ENCODE measurements at places on chromosomes 16 and 17.

GRCh38 chr16:13926891-13927290 is 6.9 kb downstream of the ERCC4 start:
- DNase-seq, result no peak

DNA sequence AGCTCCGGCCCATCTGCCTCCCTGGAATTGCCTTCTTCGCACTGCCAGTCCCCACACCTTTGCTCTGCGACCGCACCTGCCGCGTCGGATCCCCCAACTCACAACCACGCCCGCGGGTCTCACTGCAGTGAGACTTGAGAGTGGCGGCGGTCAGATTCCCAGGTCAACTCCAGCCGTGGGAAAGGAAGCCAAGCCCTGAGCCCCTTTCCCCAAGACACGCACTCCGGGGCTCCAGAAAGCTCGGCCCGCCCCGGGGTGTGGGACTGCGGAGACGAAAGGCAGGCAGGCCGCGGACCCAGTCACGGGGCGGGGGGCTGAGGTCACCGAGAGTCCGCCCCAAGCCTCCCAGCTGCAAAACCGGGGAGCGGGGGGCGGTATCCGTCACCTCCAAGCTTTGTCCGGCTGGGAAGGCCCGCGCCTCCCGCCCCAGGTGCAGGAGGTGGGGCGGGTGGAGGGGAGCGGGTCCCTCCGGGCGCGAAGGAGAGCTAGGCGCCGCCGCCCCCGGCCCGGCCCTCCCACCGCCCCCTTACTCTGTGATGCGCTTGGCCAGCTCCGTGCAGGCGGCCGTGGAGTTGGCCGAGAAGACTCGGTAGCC is 615 bp downstream of the PRPSAP1 start:
- DNase-seq, result peak; percentile 56

- peak; percentile 73 for DNase-seq
Observed at GRCh38 chr16:12097523-12098428, 121.2 kb downstream of the SNX29 start.

DNA sequence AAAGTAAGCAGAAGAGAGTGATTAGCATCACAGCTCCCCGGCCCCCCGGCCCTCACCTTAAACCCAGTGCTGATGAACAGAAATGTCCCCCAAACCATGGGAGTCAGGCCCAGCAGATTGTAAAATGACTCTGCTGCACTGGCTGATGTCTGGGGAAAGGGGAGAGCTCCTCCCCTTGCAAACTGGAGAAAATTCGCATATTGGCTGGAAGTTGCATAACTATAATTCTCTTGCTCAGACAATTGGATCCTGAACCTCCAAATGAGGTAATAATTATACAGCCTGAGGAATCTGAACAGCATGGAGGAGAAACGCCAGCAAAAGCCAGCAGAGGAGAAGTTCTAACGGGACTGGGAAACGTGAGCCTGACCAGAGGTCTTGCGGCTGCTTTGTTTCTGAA is 109.7 kb downstream of the C16orf95 start:
- DNase-seq, result peak; percentile 47

- no peak for DNase-seq
Observed at GRCh38 chr17:33385713-33386112, 92.6 kb upstream of the ASIC2 start.

GRCh38 chr17:77245162-77245926 is 104.6 kb downstream of the SEC14L1 start:
- no peak for DNase-seq

DNA sequence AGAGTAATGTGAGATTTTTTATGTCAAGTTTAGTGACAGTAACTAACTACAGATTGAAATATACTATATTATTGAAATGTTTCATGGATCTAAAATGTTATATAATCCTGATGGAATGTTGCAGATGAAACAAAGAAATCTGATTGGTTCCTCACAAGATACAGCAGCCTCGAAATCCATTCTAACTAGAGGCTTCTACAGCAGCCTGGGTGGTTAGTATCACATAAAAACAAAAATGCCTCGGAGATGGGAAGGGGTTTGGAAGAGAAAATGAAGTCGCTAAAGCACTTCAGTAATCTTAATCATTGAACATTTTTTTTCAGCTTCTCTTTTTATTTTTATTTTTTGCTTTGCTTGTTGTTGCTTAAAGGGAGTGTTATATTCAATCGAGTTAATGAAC is 75.2 kb downstream of the TANC2 start:
- no peak for DNase-seq

DNA sequence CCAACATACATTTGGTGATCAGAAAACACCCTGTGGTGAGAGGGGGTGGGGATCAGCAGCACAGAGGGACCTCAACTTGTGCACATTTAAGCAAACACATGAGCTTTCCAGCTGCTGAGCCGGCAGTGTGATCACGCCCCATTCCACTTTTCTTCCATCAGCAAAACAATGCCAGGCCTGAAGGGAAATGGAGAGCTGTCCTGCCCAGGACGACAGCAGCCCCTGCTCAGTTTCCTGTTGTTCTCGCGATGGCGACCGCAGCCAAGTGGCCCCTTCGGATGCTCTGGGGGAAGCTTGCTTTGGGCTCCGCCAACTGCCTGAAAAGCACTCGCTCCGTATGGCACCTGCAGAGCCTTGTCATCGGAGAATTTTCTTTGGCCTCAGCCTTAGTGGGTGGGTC is 272.3 kb downstream of the FOXL1 start:
- no peak for DNase-seq

DNA sequence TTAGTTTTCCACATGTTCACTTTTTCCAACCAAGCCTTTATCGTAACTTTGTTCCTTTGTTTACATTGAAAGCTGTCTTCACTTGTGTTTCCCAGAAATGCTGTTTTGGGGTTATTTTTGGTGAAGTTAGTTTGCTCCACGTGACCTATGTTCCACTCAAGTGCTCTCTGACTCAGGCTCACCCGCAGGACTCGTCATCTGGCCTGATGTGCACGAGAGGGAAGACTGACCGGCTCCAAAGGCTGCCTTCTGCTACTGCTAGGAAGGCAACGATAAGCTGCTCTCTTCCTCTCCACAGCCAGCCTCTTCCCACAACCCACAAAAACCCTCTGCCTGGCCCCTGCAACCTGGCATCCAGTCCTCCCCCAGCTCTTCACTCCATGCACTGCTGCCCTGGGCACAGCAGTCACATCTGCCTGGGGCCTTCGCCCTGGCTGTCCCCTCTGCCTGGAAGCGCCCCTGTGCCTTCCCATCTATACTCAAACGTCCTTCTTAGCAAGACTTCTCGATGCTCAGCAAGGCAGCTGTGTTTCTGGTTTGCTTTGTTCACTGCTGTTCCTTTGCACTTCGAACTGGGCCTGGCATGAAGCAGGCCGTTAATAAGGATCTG is 28.0 kb downstream of the ZCCHC14 start:
- peak; percentile 89 for DNase-seq

DNA sequence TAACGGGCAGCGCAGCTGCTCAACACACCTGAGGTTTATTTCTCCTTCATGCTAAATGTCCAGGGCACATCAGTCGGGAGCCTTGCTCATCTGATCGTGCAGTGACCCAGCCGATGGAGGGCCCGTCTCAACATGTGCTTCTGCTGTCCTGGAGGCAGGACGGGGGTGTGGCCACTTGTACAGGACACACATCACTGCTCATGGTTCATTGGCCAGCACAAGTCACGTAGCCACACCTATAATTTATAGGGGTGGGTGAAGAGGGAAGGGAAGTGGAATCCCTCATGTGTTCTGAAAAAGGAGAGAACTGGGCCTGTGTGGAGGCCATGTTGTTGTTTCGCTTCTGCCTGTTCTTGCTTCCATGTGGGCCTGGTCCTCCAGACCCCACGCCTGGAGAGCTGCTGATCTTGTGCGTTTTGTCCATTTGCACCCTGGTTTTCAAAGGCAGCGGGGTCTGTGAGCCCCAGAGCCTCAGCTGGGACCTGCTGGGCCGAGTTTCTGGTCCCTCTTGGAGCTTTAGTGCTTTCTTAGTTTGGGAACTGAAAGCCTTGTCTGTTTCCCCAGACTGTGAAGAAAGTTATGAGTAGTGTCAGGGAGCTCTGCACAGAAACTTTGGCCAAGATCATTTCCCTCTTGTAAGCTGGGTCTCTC is 60.5 kb downstream of the CMIP start:
- no peak for DNase-seq

GRCh38 chr16:87498324-87499188 is 5.7 kb upstream of the ZCCHC14 start:
- no peak for DNase-seq

GRCh38 chr16:49716339-49716934 is 139.5 kb downstream of the ZNF423 start:
- DNase-seq, result no peak

- no peak for DNase-seq
Observed at GRCh38 chr17:38872027-38872511, 2.2 kb downstream of the LASP1 start.

DNA sequence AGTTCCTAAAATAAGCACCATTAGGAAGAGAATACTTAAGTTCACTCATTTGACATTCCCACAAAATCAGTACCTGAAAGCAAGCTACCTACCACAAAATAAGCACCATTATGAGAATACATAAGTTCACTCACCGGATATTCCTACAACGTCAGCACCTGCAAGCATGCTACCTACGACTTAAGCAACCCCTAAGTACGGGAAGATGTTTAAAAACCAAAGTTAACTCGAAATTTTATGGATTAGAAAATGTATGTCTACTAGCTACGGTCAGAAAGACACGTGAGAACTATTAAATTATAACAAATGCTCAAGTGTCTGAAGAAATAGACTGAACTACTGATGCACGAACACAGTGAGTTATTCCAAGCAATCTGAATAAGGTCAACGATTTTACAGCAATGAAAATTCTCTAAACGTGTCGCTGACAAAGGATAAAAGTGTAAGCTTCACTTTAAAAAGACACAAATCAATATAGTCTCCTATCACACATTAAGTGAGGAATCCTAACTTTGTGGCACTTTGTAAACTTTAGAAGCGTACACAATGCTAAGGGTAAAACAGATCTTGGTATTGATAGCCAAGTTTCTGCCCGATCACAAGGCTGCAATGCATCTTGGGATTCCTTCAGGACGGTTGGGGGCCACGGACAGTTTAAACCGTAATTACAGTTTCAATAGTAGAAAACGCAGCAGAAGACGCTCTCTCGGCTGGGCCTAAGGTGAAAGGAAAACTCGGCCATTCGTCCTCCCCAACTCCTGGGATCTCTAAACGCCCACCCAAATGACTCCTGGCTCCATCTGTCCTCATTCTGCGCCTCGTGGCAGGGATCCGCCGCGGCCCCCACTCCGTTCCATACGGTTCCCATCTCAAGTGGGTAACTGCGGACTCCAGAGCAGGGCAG is 1.3 kb downstream of the GSPT1 start:
- peak; percentile 48 for DNase-seq

GRCh38 chr16:86525696-86526095 is 15.4 kb downstream of the FOXF1 start:
- no peak for DNase-seq

- no peak for DNase-seq
Observed at GRCh38 chr17:10162096-10162495, 36.3 kb downstream of the GAS7 start.

- DNase-seq, result no peak
Observed at GRCh38 chr17:27560668-27561067, 70.3 kb upstream of the LGALS9 start.

DNA sequence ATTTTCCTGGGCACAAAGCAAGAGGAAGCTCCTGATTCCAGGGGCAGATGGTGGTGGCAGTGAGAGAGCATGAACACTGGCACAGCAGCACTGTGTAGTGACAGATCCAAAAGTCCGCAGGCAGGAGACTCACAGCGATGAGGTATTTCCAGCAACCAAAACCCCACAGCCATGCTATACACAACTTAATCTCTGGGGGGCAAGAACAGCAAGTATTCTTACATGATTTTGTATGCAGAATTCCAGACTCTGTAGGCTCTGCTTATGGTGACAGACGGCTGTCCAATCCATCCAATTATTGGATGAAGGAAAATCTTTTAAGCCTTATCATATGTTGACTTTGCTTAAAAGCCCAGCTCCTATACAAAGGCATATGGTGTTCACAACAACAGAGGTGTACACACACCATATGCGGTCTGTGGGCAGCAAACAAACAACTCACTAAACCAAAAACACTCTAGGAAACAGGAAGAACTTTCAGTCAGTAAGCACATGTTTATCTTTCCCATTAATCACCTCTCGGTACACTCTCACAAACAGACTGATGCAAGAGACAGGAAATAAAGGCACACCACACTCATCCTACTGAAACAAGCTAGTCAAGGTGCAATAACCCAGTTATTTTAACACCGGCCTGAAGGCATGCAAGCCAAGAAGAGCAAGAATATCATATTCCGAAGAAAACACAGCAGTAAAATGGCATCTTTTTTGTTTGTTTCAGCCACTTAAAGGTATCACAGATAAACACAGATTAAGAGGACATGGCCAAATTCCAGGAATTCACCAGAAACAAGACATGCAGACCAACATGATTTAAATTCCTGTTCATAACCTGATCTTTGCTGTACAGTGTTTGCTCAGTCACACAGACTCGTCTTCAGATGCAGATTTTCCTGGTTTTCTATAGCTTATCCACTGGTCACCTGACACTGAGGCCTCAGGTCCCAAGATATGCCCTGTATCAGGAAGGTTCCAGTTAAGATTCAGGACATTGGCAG is 47.8 kb downstream of the ERN1 start:
- peak; percentile 23 for DNase-seq

Data from AG08396 (cell line).